Coronary artery (tissue), 2 donors: ENCODE measurements at places on chromosomes 7 and 10.

- no peak for DNase-seq
Observed at GRCh38 chr10:117721873-117722272, 179.3 kb downstream of the EMX2 start.

DNA sequence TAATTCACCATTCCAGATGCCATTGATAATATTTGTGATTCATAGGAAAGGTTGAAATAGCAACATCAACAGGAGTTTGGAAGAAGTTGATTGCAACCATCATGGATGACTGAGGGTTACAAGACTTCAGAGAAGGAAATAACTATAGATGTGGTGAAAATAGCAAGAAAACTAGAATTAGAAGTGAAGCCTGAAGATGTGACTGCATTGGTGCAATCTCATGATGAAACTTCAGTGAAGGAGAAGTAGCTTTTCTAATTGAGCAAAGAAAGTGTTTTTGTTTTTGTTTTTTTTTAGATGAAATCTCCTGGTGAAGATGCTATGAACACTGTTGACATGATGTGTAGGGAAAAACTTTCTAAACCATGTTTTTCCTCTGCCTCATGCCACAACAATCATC is 18.7 kb upstream of the CD36 start:
- no peak for DNase-seq

GRCh38 chr10:3763035-3763456 is 22.0 kb downstream of the KLF6 start:
- no peak for DNase-seq

GRCh38 chr10:12500381-12501303 is 151.3 kb downstream of the CAMK1D start:
- peak; percentile 63 for DNase-seq

GRCh38 chr7:86645225-86645608 is 1.5 kb downstream of the GRM3 start:
- DNase-seq: no peak

DNA sequence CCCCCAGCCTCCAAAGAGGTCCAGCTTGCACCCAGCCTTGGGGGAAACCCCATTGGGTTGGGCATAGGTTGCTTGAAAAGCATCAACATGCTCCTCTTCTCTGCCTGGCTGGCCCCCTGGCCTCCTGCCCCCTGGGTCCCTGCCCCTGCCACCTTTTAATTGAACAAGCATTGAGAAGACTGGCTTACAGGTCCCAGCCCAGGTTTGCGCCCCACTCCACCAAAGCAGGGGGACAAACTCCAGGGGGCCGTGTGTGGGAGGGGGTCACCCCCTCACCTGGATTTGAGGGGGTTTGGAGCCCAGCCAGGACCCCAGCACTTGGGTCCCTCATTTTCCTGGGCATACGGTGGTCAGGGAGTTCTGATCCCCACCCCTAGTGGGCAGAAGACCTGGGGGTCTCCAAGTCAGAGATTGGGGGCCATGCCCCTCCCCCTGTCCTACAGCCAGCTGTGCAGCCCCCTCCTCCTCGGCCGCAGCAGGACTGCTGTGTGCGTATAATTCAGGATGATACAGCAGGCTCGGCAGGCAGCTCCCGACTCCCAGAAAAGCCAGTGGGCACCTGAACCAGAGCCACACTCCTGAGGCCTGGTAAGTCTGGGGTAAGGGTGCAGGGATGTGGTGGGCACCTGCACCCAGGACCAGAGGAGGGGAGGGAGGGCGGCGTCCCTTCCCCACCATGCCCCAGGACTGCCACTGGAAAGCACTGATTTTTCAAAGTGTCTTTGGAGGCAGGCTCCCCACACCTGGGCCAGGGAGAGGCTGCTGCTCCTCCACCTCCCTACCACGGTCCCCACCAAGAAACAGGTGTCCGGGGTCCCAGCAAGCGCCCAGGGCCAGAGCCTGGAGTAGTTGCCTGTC is 1.7 kb downstream of the ELFN1 start:
- peak; percentile 67 for DNase-seq

DNA sequence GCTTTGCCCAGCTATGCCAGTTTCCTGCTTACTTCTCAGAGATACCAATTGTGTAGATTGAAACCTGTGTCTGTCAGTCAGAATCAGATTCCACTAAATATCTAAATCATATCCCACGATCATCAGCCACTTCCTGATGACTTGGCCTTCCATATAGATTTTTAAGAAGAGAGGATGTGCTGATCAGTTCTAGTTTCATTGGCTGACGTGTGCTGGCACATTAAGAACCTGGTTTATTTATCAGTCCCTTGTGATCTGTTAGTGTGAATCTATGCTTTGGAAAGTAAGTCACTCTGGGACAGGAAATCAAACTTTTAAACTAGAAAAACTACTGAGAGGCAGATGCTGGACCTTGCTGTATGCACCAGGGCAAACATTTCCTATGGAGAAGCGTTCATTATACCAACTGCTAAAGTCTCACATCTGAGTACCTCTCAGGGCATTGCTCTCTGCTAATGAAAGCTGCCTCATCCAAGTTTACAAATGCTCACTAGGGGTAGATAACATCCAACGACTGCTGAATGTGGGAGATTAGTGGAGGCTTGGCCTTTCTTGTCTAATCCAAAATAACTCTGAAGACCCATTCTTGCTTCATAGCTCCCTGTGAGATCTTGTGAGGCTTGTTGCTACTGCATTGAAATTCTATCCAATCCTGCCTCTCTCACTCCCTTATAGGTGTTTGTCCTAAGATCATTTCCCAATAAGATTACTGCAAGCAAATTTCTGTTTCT is 109.1 kb downstream of the ARL4A start:
- no peak for DNase-seq

DNA sequence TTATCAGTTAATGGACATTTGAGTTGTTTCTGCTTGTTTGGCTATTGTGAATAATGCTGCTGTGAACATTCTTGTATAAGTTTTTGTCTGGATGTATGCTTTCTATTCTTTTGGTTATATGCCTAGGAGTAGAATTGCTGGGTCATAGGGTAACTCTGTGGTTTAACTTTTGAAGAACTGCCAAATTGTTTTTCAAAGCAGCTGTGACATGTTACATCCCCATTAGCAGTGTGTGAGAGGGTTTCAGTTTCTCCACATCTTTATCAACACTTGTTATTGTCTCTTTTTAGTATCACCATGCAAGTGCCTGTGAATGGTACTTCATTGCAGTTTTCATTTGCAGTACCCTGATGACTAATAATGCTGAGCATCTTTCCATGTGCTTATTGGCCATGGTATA is 2.1 kb upstream of the NDUFB8 start:
- no peak for DNase-seq

GRCh38 chr7:8389593-8390261 is 43.7 kb upstream of the NXPH1 start:
- DNase-seq: no peak

GRCh38 chr10:4470231-4470835 is 355.7 kb upstream of the AKR1E2 start:
- DNase-seq: no peak

DNA sequence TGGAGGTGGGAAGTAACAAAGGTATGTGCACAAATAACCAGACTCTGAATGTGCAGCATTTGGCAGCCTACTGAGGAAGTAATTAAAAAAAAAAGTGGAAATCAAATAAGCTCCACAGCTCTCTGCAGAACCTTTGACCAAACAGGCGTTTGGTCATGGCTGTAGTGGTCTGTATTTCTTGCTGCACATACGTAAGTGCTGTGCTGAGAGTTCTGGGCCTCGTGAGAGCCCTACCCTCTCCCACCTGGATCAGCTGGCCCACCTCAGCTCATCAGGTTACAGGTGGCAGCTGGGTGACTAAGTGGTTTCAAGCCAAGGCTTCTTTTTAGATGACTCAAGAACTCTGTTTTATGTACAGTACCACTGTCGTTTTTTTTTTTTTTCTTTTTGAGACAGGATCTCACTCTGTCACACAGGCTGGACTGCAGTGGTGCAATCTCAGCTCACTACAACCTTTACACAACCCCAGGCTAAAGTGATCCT is 178.2 kb upstream of the KLF6 start:
- DNase-seq: no peak

GRCh38 chr7:19369806-19370205 is 224.6 kb upstream of the FERD3L start:
- no peak for DNase-seq

DNA sequence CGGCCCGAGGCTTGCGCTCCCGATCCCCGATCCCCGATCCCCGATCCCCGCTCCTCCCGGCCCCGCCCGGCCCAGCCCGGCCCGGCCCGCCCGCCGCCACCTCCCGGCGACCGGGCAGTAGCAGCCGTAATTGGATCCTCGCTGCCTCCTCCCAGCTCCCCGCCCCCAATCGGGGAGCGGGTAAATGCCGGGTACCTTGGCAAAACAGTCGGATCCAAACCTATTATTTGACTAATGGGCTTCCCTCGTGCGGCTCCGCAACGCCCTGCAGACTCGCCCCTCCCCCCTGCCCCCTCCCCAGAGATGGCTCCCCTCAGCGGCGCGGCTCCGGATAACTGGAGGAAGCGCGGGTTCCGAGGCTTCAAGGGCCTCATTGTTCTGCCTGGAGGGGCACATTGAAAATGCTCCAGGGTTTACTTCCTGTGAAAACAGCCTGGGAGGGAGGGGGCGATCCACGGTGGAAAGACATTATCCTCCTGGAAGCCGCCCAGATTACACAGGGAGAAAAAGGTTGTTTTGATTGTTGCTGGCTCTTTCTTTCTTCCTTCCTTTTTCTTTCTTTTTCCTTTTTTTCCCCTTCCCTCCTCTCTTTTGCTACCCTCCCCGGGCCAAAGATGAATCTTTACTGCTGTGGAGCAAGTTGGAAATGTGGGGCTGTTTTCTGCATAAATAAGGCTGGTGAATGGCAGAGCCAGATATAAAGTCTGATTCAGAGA is 94.7 kb upstream of the ZMIZ1 start:
- peak; percentile 90 for DNase-seq

DNA sequence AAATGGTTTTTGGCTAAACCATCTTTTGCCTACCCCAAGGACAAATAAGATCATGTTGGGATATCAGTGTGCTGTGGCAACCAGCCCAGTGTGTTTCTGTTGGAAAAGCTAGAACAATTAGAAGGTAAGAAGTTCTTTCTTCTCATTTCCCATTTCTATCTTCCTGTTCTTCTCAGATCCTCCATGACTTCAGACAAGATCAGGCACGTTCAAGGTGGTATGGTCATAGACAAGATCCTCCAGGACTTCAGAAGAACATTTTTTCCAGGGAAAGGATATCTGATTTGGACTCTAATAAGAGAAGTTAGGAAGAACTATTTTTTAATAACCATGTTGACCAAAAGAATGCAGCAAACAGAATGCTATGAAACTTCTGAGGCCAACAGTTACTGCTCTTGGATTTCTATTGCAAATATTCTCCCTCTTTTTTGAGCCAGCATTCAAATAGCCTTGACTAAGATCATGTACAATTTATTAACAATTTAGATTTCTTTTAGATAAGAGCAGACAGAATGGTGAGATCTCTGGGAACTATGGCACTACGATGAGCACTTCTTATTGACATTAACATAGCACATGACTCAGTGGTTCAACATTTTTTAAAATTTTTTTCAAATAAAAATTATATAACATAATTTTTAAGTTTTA is 15.9 kb downstream of the HYCC1 start:
- no peak for DNase-seq

DNA sequence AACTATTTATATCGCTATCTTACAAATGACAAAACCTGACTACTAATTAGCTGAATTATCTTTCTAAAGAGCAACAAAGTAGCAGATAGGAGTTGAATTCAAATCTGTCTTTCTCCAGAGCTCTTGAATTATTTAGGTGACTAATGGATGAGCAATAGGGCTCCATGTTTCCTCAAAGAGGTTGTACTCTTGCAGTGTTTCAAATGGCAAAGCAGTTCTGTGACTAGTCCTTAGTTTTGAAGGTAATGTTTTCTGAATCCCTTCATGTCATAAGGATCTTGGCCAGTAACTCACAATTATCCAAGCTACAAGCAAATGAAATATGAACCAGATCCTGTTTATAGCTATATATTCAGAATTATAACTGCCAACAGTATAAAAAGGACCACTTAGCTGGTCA is 999.7 kb downstream of the NRG3 start:
- DNase-seq: no peak

- no peak for DNase-seq
Observed at GRCh38 chr7:70719125-70719524, 412.8 kb upstream of the GALNT17 start.

DNA sequence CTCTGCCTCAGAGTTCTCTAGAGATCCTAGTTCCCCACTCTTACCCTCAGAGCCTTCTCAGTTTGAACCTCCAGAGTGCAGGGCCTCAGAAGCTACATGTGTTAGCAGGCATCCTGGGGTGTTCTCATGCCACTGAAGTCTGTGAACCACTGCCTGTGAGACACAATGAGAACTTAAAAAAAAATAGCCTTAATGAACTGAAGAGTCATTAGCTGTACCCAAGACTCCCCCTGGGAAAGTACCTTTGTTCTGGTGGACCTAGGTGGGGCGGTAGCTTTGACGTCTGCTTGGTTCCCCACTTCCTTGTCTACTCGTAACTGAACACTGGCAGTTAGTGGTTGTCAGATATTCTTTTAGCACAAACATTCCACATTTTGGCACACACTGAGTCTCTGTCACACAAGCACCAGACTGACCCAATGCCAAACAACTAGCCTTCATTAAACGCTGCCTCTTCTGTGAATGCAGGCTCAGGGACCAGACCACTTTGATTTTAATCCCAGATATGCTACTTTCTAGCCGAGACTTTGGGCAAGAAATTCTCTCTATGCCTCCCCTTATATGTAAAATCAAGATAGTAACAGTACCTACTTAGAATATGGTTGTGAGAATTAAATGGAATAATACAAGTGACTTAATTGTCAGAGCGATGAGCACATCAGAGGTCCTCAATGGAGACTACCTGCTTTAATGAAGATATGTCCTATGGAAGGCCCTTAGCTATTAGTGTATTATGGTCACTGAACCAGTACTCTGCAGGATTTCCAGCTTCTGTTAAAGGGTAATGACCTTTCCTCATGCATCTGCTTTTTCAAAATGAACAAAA is 75.3 kb upstream of the CC2D2B start:
- no peak for DNase-seq

- no peak for DNase-seq
Observed at GRCh38 chr7:134527979-134528371, 608 bp downstream of the AKR1B10 start.

DNA sequence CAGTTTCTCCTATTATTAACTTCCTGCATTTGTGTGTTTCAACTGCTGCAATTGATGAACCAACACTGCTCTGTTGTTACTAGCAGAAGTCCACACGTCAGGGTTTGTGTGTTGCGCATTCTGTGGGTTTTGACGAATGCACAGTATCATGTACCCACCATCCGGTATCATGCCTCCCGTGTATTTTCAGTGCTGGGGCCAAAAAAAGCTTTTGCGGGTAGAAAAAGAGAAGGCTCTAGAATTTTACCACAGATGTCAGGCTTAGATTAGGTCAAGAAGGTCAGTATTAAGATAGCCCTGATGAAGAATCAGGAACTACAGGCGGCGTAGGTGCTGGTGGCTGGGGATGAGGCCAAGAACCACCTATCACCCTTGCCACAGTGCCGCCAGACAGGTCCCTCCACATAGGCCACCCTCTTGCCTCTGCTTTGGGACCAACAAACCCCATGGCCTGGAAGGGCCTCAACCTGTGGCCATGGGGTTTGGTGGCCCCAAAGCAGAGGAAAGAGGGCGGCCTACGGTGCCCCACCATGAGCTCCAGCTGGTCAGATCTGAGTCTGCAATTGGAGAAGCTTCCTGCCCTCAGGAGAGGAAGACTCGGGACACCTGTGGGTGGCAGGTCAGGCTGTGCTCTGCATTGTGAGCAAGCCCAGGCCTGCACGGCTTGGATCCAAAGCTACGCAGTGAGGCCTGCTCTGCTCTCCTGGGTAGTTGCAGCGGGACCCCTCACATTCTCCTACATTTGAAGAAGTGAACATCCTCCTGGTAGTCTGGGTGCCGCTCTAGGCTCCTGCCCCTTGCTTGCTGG is 71.9 kb downstream of the MKI67 start:
- DNase-seq: no peak
